NCI-H345 (cell line): ENCODE measurements at places on chromosomes 11 and 22.

GRCh38 chr11:121448431-121448941 lies 3.6 kb upstream of the SORL1 start:
- no peak for DNase-seq

DNA sequence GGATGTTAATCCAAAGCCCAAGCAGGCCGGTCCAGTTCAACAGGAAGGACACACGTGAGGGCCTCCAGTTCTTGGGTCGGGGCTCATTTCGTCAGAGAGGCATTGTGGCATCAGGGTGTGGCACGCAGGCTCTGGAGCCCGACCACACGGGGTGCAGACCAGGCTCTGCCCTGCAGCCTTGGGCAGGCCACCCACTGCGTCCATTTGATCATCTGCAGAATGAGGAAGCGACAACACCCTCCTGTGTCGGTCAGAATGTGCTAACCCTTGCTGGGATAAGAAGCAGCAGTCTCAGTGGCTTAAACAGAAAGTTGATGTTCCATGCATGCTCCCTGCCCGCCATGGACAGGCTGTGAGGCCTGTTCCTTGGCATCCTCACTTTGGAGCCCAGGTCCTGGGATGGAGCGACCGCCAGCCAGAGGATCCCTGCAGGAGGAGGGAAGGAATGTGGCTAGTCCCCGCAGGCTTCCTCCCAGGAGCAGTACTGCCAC lies 10.8 kb downstream of the RIBC2 start:
- DNase-seq: no peak

- no peak for DNase-seq
These were observed 35.8 kb upstream of the TSKU start for GRCh38 chr11:76747153-76747914.

DNA sequence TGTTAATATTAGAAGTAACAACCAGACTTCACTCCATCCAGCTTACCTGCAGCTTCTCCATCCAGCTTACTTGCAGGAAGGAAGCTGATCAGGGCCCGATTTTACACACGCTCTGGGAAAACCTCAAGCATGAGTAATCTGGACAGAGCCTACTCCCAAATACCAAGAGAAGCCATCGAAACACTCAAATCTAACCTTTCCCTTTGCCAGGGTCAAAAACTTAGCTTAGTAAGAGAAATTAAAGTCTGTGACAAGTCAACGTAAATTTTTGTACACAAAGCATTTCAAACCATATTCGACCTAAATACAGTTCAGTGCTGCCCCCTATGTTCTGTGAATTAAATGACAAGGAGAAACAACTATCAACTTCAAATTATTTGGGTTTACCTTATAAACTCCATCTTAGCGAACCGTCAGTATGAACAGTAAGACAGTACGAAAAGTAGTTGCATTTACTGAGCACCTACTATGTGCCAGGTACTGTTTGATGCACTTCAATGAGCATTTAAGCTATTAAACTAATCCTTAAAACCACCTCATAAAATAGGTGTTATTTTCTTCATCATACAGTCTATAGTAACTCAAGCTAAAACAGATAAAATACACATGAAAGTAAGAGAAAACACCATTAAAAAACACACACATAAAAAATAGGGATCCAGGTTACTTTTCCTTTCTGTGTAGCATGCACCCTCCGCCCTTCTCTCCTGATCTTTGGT lies 36.9 kb downstream of the ARFGAP3 start:
- no peak for DNase-seq

GRCh38 chr11:14529321-14529720 lies 9.1 kb upstream of the PSMA1 start:
- DNase-seq: no peak

DNA sequence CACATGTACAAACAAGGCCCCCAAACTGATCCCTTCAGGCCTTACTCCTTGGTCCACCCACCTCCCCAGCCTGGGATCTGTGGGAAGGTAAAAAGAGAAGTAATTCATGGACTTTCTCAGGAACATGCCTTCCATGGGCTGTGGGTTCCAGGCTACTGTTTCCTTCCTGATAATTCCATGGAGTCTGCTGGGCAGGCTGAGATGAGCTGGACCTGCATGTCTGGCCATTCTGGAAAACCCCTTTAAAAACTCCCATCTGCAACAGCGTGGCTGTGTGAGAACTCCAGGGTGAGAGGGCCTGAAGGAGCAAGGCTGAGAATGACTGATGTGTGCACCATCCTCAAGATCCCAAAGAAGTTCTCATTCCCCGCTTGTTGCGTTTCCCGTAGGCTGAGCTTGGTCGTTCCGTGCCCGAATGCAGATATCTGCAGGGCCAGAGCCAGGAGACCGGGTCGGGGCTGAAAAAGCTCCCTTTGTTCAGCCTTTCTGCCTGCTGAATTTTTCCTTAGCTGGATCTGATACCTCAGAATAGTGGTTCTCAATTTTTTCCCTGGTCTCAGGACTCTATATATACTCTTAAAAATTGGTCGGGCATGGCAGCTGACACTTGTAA lies 72.9 kb downstream of the NAT10 start:
- DNase-seq: no peak

- DNase-seq: no peak
These were observed 13.2 kb downstream of the THY1 start for GRCh38 chr11:119409731-119410130.

GRCh38 chr11:25163421-25163820 lies 666.6 kb downstream of the LUZP2 start:
- no peak for DNase-seq

DNA sequence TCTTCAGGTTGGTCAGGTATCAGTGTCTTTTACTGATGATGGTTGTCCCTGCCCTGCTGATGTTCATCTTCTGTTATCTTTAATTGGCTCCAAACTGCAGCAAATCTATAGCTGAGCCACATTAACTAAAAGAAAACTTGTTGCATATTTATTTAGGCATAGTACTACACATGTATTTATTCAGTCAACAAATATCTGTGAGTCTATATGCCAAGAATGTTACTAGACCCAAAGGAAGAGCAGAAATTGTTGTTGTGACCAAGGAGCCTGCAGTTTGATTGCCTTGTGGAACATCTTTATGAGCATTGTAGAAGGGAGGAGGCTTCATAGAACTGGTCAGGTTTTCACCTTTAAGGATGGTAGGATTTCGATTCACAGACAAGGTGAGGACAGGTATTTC lies 10.1 kb downstream of the BMAL1 start:
- no peak for DNase-seq

DNA sequence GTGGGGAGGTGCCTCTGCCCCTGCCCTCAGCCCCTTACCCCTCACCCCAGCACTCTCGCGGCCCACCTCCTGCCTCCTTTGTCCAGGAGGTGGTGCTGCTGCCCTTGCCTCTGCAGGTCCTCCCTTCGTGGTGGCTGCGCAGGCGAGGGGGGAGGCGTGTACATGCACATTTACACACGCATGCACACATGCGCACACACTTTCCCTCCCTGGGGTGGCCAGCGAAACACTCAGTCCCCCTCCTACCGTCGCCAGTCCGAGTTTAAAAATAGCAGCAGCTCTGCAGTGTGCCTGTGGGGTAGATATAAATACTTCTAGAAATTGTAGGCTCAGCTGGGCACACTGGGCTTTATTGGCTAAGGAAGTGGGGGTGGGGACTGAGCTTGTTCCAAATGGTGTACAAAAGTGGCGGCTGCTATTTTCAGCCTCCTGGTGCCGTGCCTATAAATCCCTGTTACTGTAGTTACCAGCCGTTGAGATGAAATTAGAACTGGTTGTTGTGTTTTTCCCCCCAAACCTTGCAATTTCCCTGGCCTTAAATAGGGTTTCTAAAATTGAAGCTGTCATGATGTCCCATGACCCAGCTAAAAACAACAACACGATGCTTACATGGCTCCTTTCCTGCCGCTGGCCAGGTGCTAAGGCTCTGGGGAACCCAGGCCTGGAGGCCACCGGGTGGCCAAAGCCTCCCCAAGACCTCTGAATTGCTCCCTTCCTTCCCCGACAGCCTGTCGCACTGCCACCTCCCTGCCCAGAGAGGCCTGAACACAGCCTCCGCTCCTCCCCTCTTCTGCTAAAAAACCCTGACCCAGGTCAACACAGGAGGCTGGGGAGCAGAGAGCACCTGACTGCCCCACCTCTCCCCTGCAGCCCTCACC lies 12.4 kb downstream of the PICK1 start:
- DNase-seq: no peak

- DNase-seq: peak; percentile 49
These were observed 143.8 kb downstream of the NECTIN1 start for GRCh38 chr11:119585043-119585781.

- DNase-seq: no peak
These were observed 45.0 kb upstream of the MYH9 start for GRCh38 chr22:36432592-36433317.

DNA sequence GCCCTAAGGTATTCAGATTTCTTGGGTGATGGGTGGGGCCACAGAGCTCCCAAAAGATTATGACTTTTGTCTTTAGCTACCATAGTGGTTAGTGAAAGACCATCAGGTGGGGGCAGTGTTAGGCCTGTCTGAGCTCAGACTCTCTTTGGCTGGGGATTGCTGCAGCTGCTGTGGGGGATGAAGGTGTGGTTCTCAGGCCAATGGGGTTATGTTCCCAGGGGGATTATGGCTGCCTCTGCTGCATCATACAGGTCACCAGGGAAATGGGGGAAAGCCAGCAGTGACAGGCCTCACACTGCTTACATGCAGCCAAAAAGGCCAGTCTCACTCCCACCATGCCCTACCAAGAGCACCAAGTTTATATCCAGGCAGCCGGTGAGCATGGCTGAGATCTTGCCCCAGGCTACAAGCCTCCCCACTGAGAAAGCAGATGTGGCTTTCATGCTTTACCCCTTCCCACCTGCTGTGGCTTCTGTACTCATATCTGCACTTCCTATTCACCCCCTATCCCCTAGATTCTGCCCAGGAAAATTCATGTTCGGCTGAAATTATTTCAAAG lies 24.8 kb downstream of the CNTF start:
- DNase-seq: peak; percentile 35

DNA sequence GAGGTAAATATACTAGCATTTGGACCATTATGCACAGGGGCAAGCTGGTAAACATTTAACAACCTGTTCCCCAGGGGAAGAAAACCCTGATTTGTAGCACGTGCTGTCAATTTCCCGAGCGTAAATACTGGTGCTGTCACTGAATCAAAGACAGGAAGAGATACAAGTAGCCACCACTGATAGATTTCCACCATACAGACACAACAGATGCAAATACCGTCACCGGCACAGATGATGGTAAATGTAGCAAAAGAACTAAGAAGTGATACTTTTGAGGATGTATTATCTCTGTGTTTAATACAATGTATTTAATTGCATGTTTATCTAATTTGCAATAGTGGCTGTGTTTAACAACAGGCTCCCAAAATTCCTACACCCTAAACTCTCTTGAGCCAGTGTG lies 39.6 kb downstream of the SHISAL1 start:
- DNase-seq: no peak

DNA sequence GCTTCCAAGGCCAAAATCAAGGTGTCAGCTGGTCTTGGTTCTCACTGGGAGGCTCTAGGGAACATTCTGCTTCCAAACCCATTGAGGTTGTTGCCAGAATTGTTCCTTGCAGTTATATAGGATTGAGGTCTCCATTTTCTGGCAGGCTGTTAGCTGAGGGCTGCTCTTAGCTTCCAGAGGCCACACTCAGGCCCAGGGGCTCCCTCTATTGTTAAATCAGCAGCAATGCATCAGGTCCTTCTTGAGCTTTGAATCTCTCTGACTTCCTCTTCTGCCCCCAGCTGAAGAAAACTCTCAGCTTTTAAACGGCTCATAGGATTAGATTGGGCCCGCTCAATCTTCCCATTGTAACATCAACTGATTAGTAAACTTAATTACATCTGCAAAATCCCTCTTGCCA lies 39.3 kb upstream of the BSX start:
- peak; percentile 59 for DNase-seq

DNA sequence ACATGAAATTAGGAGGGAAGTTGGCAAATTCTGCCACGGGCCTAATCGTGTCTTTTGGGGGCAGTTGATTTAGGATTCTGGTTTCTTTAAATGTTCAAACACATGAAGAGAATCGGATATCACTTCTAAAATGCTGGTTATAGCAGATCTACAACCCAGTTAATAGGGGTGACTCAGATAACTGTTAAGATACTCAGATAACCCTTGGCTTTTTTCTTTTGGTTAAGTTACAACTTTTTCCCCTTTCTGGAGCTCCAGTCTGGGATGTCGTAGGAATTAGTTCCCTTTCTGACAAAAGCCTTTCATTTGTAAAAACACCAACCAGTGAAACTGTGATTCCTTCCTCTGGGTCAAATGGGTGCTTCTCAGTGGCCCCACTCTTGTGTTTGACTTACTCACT lies 976 bp downstream of the DEPDC7 start:
- DNase-seq: no peak

DNA sequence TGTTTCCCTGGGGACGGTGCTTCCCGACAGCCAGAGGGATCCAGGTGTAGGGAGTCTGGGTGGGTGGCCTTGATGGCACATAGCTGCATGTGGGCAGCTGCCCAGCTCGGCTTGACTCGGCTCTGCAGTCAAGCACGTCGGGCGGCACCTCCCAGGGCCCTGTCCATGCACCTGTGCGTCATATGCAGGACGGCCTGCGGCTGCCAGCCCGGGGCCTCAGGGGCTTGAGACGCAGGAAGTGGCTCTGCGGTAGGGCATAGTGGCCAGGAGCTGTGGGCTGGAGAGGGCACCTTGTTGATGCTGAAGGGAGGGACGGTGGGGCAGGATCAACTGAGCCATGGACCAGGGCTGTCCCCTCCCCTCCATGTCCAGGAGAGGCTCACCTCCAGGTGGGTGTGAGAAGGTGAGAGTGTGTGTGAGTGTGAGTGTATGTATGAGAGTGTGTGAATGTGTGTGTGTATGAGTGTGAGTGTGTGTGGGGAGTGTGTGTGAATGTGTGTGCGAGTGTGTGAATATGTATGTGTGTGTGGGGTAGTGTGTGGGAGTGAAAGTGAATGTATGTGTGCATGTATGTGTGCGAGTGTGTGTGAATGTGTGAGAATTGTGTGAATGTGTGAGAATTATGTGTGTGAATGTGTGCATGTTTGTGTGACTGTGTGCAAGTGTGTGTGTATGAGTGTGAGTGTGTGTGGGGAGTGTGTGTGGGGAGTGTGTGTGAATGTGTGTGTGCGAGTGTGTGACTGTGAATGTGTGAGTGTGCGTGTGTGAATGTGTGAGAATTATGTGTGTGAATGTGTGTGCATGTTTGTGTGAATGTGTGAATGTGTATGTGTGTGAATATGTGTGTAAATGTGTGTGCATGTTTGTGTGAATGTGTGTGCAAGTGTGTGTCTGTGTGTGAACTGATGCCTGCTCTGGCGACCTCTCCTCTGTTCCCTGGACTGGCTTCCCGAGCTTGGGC lies 5.7 kb upstream of the SUN2 start:
- peak; percentile 34 for DNase-seq
